T1000 (cell line): ENCODE measurements at places on chromosomes 4 and X.

DNA sequence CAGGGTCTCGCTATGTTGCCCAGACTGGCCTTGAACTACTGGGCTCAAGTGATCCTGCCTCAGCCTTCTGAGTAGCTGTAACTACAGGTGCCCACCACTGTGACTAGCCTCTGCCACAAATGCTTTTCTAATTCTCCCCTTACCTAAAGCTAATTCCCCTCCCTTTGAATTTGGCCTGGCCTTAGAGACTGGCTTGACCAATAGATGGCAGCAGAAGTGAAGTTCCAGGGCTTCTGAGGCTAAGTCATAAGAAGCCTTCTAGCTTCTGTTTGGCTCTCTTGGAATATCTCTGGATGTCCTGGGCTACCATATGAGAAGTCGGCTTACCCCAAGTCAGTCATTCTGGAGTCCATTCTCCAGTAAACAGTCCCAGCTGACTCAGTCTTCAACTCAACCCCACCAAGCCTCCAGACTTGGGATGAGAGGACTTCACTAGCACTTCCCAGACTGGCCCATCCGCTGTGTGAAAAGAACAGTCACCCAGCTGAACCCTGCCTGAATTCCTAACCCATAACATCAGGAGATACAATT is 61.0 kb downstream of the HPRT1 start:
- peak; percentile 36 for DNase-seq

DNA sequence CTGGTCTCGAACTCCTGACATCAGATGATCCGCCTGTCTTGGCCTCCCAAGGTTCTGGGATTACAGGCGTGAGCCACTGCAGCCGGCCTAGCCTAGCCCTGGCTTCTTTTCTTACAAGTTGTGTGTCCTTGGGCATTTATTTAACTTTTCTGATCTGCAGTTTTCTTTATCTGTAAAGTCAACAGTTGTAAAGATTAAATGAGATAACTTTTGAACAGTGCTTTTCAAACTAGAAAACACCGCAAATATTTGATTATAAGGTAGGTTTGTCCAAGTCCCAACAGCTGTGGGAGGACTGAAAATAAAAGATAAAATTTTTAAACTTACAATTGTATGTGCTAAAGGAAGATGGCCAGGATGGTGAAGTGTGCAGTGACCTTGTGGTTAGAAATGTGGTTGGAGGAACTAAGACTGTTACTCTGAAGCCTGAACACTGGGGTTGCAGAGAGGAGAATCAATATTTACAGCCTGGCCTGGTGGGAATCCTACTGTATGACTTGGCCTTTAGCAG is 44.8 kb downstream of the GSX2 start:
- no peak for DNase-seq

DNA sequence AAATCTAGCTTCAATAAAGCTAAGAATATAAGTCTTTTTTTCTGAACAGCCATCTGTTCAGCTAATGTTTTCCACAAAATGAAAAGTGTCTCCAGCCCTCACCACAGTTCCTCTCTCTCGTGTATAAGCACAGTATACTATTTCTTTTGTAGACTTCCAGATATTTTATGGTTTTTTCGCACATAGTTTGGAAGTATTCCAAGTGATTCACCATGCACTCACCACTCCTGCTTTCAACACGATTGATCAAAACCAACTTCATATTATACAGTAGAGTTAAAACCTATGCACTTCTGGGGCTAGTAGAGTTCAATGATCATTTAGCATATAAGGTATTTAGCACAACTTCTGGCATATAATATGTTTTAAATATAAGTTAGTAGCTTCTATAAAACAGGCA is 105.8 kb upstream of the DCAF12L1 start:
- no peak for DNase-seq

DNA sequence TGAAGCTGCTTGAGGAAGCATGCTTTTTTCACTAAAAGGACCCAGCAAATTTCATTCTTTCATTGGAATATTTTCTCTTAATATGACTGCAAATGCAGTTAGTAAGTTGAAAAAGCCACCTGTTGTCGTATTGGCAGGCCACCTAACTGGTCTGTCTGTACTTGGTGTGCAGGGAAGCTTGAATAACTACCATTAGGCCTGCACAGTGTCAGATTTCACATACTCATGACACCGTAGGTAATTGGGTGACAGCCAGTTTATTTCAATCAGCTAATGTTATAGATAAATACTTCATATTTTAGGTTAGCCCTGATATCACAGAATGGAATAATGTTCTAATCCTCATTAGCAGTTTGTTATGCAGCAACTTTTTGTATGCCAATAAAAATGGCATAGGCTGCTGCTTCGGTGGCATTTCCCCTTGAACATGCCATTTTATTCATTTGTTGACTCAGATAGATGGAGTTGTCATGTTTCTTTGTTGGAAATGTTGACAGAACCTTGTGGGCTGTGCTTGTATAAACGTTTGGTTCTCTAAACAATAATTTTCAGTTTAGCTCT is 173.7 kb downstream of the RPA4 start:
- no peak for DNase-seq

GRCh38 chrX:115067812-115068211 is 50.4 kb upstream of the IL13RA2 start:
- DNase-seq = no peak

DNA sequence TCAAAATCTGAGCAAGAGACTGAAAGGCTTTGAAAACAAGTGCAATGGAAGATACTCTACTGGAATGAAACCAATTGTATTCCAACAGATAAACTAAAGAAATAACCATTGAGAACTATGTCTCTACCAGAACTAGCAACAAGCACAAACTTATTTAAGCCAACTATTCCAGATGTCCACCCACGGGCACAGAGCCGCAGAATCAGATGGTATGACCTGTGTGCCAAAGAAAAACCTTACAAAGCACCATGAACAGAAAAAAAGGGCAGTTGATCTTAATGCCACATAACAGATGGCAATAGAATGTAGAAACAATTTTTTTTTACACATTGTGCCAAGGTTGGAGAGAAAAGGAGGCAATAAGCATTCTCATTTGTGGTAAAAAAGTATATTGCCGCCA is 269.3 kb upstream of the ADGRL3 start:
- DNase-seq = no peak

GRCh38 chr4:25813448-25814106 is 49.2 kb downstream of the SEL1L3 start:
- DNase-seq = peak; percentile 30

DNA sequence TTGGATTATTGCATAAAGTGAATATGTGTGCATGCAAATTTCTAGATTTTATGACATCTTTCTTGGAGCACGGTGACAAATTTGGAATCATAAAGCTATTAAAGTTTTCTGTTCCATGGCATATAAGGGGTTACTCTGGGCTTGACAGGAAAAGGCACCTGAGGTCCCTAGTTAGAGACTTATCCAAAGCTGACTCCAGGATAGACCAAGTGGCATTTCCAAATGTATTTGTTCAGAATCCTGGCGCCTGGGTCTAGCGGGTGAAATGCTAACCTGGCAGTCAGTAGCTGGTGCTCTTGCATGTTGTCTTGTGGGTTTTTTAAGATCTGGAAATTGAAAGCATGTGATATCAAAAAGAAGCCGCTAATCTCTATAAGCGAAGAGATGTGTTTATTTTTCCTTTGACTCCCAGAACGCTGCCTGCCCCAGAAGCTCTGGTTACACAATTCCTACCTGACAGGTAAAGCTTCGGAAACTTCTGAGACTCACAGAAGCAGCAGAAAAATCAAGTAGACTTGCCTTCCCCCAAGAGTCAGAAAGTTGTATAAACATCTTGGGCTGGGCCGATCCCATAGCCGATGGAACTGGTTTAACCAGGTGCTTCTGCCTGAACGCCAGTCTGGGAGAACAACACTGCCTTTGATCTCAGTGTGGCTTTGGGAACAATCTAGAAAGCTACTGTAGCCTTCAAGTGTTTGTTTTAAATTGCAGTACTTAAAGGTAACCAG is 12.9 kb upstream of the ZCCHC4 start:
- DNase-seq = no peak

GRCh38 chrX:31355206-31355955 is 283.5 kb upstream of the FTHL17 start:
- DNase-seq = no peak

GRCh38 chr4:16626945-16627344 is 271.5 kb downstream of the LDB2 start:
- DNase-seq = peak; percentile 56

GRCh38 chr4:48986654-48987164 is 634 bp downstream of the CWH43 start:
- no peak for DNase-seq

DNA sequence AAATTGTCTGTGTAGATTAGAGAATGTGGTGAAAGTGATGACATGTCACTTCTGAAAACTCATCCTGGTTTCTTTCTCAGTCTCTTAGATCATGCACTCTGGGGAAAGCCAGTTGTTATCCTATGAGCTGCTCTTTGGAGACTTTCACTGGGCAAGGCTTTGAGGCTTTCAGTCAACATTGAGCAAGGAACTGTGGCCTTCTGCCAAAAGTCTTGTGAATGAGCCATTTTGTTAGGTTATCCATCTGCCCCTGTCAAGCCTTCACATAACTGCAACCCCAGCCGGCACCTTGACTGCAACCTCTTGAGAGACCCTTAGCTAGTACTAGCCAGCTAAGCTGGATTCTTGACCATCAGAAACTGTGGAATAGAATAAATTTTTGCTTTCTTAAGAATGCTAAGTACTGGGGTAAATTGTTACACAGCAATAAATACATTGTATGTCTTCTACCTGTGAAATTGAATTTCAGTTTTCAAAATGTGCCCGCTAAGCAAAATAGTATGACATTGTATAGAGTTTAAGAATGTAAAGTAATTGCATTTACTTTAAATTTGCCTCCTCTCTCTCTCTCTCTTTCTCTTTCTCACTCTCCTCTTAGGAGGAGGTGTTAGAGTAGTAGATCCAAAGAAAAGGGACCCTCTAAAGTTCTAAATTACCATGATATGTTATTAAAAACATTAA is 1273.0 kb downstream of the RAPGEF2 start:
- DNase-seq = no peak

DNA sequence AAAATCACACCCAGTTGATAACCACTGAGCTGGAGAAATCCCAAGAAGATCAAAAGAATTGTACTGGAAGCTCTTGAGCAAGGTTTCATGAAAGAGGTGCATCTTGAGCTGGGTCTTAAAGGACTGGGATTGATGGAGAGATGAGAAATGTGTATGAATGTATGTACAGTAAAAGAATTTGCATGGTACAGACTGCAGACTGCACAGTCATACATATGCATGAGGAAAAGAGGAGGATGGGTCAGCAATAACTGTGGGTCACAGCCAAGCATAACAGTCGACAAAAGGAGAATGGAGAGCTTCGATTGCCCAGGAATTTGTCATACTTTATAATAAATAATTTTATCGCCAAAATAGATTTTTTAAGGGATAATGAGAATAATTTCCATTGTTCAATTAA is 4.8 kb upstream of the RELL1 start:
- DNase-seq = no peak

DNA sequence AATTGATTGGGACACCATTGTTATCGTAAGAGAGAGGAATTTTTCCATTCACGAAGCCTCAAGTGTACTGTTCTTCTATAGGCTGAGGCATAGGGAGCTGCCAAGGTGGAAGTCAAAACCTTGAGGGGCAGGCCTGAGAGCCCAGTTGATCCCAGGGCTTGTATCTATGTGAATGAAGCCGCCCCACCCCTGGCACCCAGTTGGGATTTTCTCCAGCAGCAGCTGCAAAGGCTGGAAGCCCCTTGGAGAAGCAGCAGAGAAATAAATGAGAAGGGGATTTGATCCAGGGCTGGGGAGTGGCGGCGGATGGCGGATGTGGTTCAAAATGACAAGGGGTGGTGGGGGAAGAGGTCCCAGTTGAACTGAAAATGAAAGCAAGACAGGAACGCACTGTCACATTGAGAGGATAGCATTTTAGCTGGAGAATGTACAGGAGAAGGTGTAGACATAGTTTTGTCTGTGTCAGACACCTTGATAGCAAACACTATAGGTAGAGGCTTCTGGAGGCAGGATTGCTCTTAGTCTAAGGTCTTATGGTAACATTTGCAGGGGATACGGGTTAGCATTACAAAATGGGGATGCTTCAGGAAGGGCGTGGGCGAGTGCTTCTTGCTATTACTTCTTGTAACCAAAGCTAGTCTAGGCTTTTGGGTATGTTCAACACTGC is 32.6 kb downstream of the DOCK11 start:
- no peak for DNase-seq

GRCh38 chr4:76282941-76283689 is 23.4 kb upstream of the STBD1 start:
- no peak for DNase-seq

DNA sequence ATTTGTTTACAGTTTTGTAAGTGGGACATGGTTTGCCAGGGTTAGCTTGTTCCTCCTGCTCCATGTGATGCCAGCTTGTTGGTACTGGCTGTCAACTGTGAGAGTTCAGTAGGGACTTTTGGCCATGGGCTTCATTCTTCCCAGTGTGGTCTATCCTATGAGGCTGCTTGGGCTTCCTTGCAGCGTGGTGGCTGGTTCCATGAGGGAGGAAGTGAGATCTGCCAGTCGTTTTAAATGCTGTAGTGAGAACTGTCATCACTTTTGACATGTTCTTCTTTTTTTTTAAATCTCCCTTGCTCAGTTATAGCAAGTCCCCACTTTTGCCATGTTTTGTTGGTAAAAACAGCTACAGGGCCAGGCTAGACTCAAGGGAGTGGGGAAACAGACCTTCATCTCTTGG is 15.9 kb downstream of the NSD2 start:
- DNase-seq = no peak

DNA sequence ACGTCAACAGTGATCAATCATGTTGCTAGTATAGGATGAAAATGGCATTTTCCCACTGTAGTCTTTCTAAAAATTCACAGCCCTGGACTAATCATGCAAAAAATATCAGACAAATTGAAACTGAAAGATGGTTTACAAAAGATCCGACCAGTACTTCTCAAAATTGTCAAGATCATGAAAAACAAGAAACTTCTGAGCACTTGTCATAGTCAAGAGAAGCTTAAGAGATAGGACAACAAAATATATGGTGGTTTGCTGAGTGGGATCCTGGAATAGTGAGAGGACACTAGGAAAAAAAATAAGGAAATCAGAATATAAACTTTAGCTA is 101.1 kb downstream of the NAA11 start:
- DNase-seq = no peak

DNA sequence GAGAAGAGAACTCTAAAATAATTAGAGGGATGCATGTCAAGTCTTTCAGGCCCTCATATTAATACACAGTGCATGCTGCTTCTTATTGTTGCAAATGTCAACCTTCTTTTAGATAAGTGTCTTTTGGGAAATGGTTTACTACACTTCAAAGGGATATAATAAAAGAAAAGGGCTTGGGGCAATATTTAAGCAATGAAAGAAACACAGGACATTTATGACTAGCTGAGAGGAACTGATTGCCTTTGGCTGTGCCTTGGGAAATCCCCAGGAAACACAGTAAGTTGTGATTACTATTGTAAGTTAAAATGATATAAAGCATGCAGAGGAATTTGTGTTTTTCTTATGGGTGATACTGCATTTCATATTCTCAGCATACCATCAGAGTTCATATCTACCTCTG is 1036.2 kb upstream of the GRID2 start:
- no peak for DNase-seq

- no peak for DNase-seq
These were observed 77.4 kb upstream of the AGA start for GRCh38 chr4:177519481-177520260.

- DNase-seq = no peak
These were observed 423.8 kb upstream of the FRG1 start for GRCh38 chr4:189516902-189517301.
